Fibroblast of skin of left quadriceps (primary cell): ENCODE measurements at places on chromosomes 11 and 22.
A peak's percentile ranks its signal among the peaks of the same experiment; 100 is the strongest.

- DNase-seq = no peak
These were observed at the start of gene CST6 for GRCh38 chr11:66011785-66012303. Gene CST6 (plus strand): TSS chr11:66012008. CDS start chr11:66012045, 37 bp downstream.

DNA sequence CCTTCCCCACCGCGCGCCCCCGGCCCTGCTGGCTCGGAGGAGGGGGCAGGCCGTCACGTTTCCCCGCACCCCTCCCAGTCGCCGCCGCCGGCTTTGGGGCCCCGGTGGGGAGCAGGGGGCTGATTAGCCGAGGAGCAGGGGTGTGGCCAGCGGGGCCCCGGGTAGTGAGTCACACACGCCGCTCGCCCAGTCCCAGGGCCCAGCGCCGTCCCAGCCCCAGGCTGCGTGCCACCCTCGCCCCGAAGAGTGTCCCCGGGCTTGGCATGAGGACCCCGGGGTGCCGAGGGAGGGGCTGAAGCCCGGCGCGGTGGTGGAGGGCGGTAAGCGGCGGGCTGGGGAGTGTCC lies 34.4 kb downstream of the PRDM11 start:
- DNase-seq = peak; percentile 24

DNA sequence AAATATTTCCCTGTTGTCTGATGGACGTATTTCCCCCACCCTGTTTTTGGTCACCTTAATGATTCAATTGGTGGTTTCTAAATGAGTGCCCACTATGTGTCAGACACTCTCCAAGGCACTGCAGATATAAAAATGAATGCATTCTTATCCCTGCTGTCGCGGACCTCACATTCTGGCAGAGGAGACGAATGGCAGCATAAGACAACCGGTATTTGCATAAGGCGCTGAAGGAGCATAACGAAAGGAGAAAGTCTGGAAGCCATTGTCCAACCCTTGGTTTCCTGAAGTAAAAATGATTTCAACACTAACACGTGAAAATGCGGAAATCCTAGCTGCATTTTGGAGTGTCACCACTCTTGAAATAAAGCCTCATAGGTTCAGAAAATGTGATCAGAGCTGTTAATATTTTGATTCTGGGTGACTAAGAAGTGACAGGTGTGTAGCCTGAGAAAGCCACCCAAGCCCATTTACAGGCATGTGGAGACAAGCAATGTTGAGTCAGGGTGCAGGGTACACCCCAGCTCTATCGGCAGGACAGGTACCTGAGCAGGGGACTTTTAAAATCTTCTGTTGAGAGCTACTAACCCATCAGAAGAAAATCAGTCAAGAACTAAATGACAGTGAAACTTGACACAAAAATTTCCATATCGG lies 10.1 kb upstream of the GAB2 start:
- no peak for DNase-seq

DNA sequence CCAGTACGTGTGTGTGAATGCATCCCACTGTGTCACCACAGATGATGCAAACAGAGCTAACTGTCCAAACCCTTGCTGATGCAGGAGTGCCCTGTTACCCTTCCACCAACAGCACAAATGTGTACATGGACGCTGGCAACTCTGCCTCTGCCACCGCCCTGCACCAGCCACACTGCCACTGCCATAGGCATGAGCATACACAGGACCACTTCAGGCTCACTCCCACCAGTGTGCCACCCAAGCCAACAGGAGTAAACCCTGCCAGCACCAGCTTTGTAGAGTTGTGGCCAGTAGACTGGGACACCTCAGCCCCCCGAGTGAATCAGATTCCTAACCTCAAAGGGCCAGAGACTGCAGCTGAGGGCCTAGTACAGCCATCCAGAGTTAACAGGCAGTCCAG lies 34.0 kb downstream of the NOX4 start:
- no peak for DNase-seq

- DNase-seq = no peak
These were observed 85.7 kb downstream of the NECTIN1 start for GRCh38 chr11:119643212-119643875.

DNA sequence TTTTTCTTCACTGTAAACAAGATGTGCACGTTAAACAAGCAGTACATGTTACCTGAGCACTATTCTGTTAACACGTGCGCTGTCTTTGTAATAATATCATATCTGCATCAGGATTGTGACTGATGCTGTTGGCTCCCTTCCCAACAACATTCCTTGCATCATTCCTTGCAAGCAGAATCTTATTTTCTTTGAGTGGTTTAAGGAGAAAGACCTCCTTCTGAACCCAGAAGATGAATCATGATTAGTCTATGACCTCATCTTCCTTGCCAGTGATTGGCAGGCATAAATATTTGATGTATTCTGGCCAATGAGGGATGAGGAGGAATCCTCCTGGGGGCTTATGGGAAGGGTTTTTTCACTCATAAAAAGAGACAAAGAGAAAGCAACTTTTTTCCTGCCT lies 46.2 kb downstream of the C11orf71 start:
- peak; percentile 86 for DNase-seq

DNA sequence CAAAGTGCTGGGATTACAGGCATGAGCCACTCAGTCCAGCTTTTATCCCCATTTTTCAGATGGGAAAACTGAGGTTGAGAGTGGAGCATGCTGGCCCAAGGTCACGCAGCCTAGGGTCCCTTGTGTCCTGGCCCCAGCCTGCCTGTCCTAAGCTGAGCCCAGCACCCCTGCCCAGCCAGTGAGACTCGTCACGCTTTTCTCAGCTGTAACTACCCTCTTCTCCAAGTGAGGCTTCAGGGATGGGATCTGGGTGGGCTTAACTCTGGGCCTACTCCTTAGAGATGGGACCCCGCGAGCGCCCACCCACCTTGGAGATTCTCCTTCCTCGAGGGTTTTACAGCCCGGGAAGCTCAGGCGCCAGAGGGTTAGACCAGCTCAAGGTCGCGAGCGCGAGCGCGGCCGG lies 390 bp upstream of the TMEM151A start:
- DNase-seq = no peak
